Omental fat pad (tissue), 4 donors: ENCODE measurements at places on chromosomes 2 and 18.

GRCh38 chr2:199463708-199464605, 6.2 kb upstream of the SATB2 start:
- no peak for DNase-seq

DNA sequence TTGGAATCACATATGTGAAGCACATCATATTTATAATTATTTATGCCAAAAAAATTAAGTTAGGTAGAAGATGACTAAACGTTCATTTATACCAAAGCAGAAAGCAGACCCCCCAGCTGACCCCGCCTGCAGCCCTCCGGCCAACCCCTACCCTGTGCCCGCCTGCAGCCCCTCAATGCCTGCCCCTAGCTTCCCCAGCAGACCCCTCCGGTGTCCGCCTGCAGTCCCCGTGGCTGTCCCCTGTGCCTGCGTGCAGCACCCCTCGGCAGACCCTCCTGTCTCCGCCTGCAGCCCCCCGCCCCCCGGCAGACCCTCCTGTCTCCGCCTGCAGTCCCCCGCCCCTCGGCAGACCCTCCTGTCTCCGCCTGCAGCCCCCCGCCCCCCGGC, 136.2 kb downstream of the NFATC1 start:
- DNase-seq: no peak

GRCh38 chr18:33578518-33579348, 714 bp downstream of the ASXL3 start:
- DNase-seq: no peak

DNA sequence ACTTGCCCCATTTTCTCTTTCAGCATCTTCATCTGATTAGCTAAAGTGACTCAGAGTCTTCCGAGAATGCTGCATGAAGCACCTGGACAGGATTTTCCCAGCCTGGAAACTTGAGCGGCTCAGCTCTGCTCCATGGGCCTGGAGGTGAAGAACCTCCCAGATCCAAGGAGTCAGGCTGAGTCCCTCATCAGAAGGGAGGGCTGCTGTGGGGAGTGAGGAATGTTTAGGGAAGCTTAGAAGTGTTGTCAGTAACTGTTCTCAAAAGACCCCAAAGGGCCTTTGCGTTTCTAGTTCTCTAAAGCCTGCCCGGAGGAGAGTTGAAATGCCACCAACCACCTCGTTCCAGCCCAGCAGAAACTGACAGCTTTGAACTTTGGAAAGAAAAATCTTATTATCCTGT, 157.1 kb downstream of the CLIP4 start:
- DNase-seq: no peak

GRCh38 chr2:211692689-211693088, 845.9 kb downstream of the ERBB4 start:
- DNase-seq: no peak

GRCh38 chr2:100623033-100623715, 60.4 kb downstream of the PDCL3 start:
- no peak for DNase-seq

DNA sequence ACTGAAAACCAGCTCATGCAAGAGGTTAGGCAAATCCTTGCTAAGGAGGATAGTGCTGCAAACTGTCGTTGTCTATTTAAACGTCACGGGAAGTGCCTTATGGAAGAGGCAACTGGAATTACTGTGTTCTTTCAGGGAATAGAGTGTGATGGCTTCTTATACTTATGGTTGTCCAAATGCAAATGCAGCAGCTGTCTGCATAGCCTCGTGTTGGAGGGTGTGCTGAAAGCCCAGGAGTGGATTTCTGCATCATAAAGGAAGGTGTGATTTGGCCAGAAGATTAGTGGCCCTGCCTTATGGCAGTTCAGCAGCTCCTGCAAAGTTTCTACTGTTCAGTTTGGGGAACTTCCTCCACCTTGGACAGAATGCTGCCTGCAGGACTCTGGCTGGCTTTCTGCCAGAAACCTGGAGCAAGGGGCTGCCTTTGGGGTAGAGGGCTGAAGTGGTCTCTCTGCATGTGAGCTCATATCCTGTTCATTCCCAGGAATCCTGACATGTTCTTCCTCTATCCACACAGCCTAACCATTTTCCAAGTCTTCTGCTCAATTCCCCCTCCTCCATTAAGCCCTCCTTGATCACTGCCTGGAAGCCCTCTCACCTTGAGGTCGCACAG, 321.2 kb upstream of the CXCR4 start:
- DNase-seq: no peak

DNA sequence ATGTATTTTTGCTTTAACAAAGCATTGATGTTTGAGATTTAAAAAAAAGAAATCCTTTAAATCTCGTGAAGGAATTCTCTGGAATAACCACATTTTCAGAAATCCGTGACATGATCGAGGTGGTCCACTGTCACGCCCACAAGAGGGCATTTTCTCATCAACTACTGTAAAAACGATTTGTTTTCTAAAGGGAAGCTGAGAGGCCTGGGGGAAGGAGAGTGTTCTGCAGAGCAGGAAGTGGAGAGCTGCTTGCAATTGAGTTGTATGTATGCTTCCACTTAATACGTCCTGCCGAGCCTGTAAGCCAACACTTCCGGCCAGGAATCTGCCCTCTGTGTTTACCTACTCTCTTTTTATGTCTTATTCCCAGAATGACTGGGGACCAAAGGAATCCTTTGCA, 19.4 kb downstream of the KLHL29 start:
- DNase-seq: no peak

GRCh38 chr2:100291152-100291970, 30.9 kb downstream of the LONRF2 start:
- DNase-seq: peak; percentile 40

DNA sequence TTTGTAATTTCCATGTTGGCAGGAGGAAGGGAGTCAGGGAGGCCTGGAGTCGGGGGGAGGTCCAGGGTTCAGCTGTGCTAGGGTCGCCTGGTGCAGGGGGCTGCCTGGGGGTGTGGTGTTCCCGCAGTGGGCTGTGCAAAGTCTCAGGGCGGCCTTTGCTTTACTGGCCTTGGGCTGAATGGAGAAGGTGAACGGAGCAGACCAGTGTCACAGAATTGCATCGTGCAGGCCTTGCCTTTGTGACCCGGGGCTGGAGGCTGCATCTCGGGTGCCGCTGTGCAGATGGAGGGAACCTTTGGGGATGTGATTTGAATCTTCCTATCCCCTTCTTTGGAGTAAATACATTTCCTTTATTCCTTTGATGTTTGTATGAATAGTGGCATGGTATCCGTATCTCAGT, 8.8 kb downstream of the SNTG2 start:
- no peak for DNase-seq

DNA sequence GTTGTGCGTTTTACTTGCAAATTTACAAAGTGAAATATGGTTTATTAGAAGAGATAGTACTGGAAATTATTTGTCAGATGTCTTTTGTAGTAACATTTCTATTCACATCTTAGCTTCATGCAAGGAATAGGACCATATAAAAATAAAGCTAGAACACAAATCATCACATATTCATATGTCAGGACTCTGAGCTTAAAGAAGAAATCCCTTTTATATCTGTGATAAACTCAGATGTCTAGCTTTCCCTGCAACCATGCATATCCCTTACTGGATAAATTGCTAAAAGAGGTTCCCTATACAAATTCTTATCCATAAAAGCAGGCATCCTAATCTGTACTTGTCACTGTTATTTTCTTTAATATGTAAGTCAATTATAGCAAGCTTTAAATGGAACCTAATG, 178.5 kb downstream of the NRXN1 start:
- no peak for DNase-seq

- no peak for DNase-seq
Measured at GRCh38 chr2:43175876-43176275, 50.5 kb downstream of the ZFP36L2 start.

DNA sequence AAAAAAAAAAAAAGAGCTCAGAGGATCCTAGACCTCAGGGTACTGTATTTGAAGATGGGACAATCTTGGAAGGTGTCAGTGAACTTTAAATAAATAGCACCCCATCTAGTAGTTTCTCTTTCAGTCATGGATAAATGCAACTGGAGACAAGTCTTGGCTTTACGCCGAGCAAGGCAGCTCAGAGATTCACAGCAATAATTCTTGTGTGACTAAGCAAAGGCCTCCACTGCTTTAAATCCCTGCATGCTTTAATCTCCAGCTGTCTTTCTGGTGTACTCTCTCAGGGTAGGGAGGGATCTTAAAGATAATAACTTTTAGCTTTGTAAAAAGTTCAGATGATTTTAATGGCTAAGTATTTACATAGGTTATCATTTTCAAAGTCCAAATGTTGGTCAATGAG, 36.3 kb downstream of the NRXN1 start:
- no peak for DNase-seq

DNA sequence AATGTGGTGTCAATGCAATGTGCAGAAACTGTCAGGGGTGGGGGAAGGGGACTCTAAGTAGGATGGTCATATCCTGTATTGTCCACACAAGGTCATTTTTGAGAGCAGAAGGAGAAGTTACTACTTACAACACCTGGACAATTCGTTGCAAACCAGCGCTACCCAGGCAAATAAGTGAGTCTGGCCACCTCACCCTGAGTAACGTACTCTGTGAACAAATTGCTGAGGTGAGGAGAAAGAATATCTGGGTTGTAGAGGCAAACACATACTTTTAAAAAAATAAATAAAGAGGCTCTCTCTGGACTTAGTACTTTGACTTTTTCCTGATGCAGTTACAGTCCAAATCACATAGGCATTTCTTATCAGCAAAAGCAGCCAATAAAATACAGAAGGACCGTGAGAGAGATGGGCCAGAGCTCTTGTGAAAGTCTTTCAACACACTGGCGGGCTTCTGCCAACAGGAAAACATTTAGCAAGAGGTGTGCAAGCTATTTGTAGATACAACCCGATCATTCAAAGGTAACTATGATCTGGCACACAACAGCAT, 268.2 kb upstream of the ID2 start:
- DNase-seq: no peak

DNA sequence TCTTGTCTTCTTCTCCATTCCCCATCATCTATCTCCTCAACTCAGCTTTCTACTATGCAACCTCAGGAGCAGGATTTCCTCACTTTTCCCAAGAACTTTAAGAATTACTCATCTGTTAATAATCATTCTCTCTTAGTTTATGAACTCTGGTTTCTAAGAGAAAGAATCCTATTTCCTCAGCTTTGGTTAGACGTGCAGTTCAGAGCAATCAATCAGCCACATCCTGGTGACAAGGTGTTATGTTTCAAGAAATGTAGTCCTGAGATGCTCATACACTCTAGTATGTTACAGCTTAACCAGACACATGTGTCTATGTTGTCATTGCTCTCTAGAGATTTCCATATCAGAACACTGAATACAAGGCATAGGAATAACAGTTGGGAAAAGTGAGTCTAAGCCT, 277.9 kb downstream of the MBD2 start:
- DNase-seq: no peak

DNA sequence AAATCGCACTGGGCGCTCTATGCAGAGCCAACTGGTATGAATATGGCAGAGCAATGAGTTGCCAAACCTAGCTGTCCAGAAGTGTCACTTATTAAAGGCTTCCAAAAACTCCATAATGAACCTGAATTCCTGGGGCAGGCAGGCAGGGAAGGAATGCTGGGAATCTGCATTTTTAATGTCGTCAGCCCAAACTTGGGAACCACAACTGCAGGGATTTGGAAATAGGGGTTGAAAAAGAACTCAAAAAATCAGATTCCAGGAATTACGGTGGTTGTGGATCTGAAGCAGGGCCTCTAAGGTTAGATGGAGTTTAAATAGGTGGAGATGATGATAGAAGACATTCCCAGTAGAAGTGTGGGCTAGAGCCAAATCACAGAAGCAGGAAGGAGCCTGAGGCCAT, 15.0 kb downstream of the NCKAP5 start:
- no peak for DNase-seq

DNA sequence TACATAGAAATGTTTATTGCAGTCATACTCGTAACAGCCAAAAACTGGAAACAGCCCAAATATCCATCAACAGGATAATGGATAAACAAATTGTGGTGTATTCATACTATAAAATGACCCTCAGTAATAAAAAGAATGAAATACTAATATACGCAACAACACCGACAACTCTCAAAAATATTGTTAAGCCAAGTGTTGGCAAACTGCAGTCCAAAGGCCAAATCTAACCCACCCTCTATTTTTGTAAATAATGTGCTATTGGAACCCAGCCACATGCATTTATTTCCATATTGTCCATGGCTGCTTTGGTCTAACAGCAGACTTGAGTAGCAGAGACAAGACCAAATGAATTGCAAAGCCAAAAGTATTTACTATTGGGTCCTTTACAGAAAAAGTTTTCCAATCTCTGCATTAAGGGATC, 151.0 kb downstream of the MREG start:
- no peak for DNase-seq

DNA sequence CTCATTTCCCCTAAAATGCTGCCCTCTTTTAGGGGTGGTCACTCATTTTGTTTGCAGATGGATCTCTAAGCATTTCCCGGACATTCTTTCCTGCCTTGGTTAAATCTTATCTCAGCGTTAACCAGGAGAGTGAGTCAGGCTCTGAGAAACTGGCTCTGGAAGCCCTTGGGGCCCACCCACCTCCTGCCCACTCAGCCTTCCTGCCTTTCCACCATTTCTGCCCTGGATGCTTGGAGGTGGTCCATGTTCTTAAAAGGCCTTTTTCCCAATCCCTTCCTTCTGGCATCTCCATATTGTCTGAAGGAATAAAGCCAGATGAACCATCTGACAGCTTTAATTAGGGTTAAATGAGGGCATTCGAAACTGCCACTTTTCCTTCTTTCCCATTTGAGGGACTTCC, 9.5 kb downstream of the HK2 start:
- DNase-seq: no peak

DNA sequence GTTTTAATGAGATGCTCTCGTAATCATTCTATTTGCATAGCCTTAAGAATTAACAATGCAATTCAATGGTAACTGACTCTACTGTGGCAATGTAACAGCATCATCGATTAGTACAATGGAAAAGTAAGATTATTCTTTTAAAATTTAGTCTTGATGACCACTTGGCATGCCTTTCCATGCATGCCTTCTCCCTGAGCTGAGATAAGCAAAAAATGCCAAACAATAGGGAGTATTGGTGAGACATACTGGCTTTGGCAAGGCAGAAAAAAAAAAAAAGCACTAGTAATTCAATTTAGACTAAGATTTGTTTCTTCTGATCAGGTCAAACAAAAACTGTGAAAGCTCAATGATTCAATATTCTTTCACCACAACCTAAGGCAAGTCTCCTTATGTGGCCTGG, 110.8 kb upstream of the TRIB2 start:
- DNase-seq: no peak

DNA sequence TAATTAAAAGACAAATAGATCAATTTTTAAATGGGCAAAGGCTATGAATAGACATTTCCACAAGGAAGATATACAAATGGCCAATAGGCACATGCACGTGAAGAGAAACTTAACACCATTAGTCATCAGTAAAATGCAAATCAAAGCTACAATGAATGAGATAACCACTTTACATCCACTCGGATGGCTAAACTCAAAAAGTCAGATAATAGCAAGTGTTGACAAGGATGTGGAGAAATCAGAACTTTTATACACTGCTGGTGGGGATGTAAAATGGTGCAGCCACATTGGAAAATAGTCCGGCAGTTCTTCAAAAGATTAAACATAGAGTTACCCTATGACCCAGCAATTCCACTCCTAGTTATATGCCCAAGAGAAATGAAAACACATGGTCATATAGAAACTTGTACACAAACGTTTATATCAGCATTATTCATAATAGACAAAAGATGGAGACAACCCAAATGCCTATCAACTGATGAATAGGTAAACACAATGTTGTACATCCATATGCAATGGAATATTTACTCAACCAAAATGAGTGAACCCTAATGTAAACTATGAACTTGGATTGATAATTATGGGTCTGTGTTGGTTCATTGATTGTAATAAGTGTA, 51.1 kb downstream of the SMAD7 start:
- DNase-seq: no peak
